Activated CD8-positive, alpha-beta memory T cell treated with anti-CD3 and anti-CD28 coated beads for 48 hours (primary cell): ENCODE measurements at places on chromosomes 7 and 10.

DNA sequence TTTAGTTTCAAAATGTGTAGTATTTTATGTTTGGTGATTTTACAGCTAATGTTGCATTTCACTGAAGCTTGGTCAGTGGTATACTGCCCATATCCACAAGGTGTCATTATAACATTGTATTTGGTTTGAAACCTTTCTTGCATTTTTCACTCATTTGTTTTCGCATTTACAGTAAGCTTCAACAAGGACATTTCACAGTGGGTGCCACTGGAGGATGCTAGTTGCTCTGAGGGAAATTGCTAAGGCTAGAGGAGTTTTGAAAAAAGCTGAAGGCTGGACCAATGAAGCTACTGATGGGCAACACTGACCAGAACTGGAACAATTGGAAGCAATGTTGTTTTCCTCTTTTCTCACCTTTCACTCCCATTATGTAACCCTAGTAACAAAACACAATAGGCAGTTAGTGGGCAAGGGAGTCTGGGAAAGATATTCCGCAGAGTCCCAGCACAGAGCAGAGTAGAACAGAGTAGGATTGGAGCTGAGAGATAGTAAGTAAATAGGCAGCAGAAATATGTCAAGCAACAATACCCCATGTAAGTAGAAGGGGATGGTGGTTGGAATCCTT is 23.6 kb upstream of the SRI start:
- no peak for DNase-seq

DNA sequence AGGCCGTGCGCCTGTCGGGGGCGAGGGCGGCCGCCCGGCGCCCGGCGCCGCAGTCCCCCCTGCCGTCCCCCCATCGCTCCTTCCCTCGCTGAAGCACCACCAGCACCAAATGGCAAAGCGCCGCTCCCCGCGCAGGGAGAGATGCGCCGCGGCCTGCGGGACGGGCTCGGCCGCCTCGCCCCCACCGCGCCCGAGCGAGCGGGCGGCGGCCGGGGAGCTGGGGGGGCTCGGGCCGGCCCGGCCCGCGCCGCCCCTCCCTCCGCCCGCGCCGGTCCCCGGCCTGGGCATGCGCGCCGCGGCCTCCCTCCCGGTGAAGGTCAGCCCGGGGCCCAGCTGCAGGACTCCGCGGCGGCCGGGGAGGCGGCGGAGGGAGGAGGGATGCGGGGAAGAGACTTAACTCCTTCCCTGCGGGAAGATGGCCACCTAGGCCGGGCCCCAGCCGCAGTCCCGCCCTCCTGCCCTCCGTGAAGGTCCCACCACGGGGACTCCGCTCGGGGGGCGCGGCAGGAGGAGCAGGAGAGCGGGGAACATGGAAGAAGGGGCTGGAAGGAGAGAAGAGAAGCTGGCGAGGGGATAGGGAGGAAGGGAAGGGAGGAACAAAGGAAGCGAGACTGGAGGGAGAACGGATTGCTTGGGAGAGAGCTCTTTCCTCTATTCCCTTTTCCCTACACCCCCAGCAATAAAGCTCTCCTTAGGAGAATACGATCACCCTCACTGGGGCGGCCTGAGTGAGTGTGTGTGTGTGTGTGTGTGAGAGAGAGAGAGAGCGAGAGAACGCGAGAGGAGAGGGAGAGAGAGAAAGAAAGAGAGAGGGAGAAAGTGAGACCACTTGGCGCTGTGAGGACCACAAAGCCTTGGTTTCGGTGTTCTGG is 3.4 kb upstream of the SMARCD3 start:
- no peak for DNase-seq

DNA sequence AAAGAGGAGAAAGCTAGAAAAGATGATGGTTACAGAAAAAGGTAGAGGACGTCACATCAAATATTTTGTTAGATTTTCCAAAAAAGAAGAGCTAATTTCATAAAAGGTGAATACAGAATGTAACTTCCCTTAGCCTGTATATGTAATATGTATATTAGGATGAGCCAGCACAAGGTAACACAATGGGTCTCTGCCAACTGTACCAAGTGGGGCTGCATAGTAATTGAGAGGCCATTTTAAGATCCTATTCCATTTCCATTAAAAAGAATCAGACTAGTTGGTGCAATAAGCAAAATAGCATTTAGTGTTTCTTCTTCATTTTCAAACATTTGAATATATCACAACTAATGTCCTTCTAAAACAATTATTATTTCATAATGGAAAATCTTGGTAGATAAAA is 134.6 kb downstream of the SEMA3A start:
- no peak for DNase-seq

- DNase-seq: no peak
Measured at GRCh38 chr10:68223535-68224165, 8.3 kb downstream of the ATOH7 start.

GRCh38 chr10:6892864-6893263 is 312.8 kb upstream of the PRKCQ start:
- no peak for DNase-seq

DNA sequence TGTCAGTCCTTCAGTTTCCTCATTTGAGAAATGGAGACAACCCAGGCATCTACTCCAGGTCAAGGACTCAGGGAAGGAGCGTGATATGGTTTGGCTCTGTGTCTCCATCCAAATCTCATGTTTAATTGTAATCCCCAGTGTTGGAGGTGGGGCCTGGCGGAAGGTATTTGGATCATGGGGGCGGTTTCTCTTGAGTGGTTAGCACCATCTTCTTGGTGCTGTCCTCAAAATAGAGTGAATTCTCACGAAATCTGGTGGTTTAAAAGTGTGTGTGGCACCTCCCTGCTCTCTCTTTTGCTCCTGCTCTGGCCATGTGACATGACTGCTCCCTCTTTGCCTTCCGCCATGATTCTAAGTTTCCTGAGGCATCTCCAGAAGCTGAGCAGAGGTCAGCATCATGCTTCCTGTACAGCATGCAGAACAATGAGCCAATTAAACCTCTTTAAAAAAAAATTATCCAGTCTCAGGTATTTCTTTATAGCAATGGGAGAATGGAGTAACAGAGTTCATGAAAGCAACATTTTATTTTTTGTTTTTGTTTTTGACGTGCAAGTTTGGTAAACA is 30.0 kb downstream of the ARHGAP22 start:
- DNase-seq: no peak

DNA sequence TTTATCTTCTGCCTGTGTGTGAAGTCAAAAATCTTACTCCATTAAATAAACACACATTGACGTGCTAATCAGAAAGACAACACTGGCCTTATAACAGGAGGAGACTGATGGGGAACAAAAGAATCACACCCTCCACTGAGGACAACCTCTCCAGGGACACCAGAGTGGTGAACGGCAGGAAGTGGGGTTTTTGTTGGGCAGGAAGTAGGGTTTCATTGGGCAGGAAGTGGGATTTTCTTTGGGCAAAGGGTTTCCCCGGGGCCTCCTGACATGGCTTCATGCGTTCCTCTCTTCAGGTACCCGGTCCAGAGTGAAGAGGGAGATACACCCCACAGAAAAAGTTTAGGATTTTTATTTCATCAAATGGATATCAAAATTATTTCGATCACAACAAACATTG is 30.6 kb downstream of the ADARB2 start:
- no peak for DNase-seq

GRCh38 chr10:12710594-12711349 is 290.7 kb downstream of the CCDC3 start:
- peak; percentile 75 for DNase-seq

DNA sequence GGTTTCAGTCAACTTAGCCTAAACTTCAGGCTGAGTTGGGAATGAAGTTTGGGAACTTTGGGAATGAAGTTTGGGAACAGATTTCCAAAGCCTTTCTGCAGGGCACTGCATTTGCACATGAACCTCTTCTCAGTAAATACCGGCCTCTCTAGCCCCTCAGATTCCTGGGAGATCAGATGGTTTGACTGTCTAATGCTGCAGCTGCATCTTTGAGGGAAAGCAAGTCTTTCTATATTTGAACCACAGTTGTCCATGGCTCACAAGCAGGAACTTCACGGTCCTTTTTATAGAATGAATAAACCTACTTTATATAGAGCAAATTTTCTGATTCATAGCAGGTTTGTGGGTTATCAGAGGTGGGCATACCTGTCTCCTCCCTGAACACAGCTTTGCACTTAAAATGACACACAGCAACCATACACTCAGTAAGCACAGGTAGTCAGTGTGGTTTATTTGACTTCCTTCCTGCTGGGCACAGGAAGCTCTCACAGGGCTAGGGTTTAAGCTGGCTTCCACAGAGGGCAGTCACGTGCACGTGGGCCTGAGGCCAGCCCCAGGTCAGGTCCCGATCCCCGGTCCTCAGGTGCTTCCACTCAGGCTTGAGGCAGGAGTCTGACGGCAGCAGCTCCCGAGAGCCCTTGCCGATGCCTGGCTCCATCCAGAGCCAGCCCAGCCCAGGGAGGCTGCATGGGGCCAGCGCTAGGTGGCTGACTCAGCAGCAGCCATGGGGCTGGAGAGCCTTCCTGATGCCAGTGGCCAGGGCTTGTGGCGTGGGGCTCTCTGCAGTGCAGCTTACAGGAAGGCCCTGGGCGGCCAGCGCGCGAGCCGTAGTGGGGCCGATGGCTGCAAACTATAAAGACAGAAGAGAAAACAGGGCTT is 12.8 kb upstream of the MMP21 start:
- DNase-seq: no peak

GRCh38 chr7:24702755-24703154 is 54.5 kb downstream of the GSDME start:
- no peak for DNase-seq

DNA sequence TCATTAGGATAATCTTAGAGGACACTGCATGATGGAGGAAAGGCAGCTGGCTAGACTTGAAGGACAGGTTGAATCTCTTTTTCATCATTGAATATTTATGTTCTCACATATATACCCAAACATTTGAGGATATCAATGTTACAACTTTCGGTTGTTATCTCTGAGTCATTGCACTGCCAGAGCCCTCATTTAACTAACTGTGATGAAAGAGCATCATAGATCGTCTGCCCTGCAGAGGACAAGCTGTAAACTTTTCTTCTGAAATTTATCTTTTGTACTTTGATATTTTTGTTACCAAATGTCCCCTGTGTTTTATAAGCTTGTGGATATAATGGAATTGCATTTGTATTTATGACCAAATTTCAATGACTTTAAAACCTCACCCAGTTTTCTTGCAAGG is 298.7 kb downstream of the PHF14 start:
- no peak for DNase-seq

DNA sequence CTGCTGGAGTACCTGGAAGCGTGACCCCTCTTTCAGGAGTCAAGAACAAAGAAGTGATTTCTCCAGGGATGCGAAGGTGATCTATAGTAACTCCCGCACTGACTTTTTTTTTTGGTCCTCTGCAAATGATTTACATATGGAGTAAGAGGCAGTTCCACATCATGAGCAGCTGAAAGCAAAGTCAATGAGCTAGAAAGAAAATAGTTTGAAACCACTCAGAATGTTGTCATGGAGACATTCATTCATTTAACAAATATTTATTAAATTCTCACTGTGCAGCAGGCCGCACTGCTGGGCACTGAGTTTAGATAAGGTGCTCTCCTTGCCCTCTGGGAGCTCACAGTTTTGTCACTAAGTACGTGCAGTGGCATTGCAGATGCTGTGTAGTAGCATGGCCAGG is 206.7 kb downstream of the CAMK1D start:
- no peak for DNase-seq

DNA sequence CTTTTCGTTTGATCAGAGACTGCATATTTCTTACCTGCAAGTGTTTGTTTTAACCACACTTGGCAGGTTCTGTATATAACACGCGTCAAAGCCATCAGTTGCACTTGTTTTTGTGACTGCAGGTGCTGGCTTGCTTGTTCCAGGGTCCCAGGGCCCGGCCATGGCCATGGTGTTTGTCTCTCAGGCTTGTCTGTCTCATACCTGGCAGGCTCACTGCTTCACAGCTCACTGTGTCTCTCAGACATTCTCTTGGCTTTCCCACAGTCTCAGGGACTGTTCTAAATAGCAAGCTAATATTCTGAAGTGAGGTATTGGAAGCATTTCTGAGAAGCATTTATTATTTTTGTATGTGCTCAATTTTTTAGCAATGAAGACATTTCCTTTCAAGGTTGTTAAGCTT is 46.9 kb downstream of the GPR141 start:
- DNase-seq: no peak
